Right renal cortex interstitium (tissue), 3 donors: ENCODE measurements at places on chromosomes 11 and 22.

DNA sequence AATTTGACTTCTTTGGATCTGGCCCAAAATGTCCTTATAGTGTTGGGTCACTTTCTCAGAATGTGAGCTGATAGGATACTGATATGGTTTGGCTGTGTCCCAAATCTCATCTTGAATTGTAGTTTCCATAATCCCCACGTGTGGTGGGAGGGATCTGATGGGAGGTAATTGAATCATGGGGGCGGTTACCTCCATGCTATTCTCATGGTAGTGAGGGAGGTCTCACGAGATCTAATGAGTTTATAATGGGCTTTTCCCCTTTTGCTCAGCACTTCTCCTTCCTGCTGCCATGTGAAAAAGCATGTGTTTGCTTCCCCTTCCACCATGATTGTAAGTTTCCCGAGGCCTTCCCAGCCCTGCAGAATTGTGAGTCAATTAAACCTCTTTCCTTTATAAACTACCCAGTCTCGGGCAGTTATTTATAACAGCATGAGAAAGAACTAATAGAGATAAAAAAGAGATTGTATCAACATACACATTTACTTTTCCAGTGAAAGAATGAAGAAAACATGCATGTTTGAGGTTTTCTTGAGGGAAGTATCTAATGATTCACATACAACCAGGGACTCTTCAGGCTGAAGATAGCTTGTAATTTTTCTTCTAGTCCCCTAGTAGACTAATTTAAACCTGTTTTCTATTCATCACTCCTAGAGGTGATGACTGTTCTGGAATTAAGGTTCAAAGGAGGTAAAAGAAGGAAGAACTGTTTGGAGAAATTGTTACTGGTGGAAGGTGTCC is 17.3 kb upstream of the CSTF3 start:
- DNase-seq, result no peak

DNA sequence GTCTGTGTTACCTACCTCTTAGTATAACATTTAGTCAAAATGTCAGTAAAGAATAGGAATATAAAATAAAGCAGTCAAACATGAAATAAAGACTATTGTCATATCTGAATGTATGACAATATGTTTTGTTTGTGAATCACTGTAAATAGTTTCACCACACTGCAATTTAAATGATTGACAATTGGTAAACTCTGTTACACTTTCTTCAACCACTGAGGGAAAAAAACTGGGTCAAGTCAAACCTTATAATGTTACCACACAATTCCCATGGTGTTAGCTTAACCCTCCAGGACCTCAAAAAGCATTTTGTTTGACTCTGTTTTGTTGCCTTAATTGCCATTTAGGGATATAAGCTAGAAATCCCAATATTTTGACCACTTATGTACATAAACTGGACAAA is 10.5 kb upstream of the MMP13 start:
- no peak for DNase-seq

- DNase-seq, result no peak
Measured at GRCh38 chr11:77705876-77706579, 68.4 kb upstream of the CLNS1A start.

DNA sequence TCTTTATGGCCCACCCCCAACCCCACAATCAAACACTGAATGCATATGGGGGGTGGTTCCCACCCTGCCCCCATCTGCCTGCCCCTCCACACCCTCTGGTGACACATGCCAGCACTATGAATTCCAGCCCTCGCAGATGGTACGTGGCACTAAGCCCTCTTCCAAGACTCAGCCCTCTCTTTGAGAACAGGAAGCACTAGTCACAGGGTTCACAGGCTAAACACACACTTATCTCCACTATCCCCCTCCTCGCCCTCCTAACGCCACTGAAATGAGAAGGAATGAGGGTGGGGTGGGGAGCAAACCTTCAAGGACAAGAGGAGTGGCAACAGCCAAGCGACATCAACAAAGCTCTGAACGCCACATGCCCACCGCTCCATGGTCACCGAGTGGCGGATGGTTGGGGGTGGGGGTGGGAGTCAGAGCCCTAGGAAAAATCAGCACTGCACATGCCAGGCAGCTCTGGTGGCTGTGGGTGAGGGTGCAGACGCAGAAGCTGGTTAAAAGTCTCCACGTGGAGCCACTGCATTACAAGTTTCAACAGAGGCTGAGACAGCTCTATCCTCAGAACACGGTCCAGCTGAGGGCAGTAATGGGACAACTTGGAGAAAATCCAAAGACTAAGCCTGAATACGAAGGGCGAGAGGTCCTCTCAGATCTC is 33.6 kb downstream of the TMEM184B start:
- DNase-seq, result no peak

DNA sequence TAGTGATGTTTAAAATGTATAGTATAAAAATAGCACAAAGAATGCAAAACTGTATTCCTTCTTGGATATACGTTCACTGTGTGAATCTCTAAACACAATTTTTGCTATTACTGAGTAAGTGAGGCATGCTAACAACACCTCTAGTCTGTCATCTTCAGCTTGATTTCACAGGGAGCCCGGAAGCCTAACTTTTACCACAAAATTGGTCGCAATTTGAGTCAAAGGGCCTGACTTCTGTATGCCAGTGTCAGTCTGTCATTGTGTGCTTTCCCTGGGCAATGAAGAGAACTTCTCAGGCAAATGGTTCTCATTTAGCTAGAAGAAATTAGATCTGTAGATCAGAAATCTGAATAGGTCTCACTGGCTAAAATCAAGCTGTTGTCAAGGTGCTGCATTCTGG is 1059.5 kb downstream of the FAM181B start:
- DNase-seq, result no peak

DNA sequence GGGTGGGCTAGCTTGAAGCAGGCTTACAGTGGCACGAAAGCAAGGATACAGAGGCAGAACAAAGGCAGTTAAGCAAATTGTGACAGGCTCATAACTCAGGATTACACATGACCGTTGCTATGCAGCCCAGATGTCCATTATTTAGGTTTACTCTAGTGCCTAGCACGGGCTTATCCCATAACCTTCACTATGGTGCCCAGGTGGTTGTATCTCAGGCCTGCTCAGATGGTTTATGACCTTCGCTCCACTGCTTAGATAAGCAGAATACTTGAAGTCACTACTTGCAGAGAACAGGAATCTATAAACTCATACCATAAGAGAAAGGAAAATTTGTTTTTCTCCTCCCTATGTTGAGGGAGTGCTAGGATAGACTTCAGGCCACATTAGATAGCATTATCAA is 9.0 kb downstream of the OR6M1 start:
- DNase-seq, result no peak

DNA sequence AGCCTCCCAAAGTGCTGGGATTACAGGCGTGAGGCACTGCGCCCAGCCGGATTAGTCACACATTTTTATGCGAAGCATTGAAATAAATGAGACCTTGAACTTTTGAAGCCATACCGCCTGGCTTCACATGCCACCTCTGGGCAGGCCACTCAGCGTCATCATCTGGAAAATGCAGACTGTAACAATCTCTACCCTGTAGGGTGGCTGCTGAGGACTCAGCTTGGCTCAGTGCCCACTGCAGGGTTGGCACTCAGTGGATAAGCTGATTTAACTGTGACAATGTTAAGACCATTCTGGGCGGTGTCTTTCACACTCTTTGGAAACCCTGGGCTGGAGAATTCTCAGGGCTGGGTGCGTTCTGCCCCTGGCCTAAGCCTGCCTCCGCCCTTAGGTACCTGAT is 8.5 kb downstream of the SH3BP1 start:
- DNase-seq, result no peak

DNA sequence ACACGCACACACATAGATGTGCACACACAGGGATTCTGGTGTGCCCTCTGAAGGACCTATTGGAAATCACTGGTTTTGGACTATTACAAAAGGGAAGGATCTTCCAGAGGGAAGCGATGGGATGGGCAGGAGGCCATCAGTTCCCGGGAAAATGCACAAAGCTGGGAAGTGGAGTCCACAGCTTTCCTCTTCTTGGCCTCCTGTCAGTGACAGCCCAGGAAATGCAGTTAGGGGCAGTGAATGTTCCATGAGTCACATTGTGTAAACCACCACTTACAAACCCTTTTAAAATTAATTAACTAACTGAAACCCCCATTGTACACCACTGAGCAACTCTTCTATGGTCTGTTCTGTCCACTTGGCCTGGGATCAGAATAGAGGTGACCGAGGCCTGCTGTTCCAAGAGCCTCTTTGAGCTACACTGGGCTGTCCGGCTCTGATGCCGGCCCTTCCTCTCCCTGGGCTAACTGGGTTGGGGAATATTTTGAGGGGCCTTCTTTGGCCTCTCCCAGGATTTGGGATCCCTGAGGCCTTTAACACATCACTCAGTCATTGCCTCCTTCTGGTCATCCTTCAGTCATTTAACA is 137.7 kb downstream of the FEZ1 start:
- no peak for DNase-seq

- no peak for DNase-seq
Measured at GRCh38 chr11:26048271-26048670, 283.7 kb upstream of the ANO3 start.

GRCh38 chr11:46343520-46343919 is 3.7 kb upstream of the DGKZ start:
- no peak for DNase-seq

- DNase-seq, result no peak
Measured at GRCh38 chr11:128302425-128303186, 284.8 kb downstream of the ETS1 start.

GRCh38 chr11:41983475-41983874 is 524.0 kb upstream of the LRRC4C start:
- DNase-seq, result no peak

DNA sequence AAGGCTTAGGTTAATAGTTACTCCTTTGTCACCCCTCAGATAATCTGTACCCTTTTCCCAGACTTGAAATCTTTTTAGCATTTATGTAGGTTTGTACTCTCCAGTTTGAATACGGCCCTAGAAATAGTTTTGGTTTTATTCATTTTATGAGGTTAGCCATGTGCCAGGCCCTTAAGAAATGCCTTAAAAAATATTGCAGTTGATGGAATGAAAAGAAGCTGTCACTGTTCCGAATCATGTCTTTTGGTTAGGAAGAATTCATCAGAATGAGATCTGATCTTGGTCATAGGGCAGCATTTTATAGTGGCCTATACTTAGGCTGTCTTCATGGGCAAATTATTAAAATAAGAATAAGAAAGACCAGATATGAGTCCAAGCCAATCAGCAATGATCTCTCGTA is 14.8 kb upstream of the PRSS23 start:
- DNase-seq, result no peak

DNA sequence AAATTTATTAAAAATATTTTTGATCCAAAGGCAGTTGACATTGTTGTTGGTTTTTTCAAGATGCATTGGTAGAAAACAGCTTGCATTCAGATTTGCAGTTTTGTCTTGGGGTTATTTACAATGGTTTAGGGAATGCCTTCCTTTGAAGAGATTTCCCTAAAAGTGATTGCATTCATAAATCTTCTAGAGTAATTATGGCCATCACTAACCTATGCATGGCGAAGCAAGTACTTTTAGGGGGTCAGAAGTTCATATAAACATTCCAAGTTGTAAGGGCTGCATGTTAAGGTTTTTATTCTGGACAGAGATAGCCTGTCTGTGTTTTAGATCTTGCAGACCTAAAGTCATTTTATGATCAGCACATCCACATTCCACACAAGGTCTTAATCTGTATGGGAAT is 53.5 kb downstream of the PPFIBP2 start:
- no peak for DNase-seq

- no peak for DNase-seq
Measured at GRCh38 chr11:71418643-71419042, 29.6 kb downstream of the DHCR7 start.

DNA sequence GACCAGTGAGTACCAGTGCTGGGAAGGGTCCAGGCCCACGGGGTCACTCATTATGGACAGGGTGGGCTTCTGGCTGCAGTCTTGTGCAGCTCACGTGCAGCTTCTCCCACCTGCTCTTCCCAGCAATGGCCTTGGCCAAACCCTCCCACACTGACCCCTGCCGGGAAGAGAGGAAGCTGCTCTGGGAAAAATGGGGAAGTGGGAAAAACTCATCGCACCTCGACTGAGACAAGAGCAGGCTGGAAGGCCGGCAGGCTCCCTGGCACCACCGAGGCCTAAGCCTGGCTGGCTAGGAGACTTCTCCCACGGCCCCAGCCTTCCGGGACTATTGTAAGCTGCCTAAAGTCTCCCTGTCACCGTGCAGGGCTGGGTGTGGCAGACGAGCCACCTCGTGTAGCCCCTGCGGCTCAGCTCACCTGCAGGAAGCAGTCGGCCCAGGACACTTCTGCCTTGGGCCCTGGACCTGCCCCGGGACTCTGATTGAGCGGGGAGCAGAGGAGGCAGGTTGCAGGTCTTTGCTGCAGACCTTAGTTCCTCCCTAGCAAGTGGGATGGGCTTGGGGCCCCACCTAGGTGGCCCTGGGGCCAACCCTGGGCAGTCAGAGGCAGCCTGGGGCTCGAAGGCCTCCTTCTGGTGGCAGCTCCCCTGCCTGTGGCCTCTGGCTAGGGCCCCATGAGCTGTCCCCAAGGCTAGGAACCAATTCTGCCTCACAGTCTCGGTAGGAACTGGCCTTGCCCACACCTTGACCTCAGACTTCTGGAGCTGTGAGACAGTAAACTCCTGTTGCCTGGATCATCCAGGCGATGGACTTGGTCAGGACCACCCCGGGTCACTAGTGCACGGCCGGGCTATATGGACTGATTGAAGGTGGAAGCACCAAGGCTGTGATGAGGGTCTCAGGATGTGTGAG is 23.1 kb downstream of the MRGPRG start:
- no peak for DNase-seq

GRCh38 chr11:10641912-10642697 is 51.5 kb downstream of the IRAG1 start:
- DNase-seq, result no peak

- DNase-seq, result no peak
Measured at GRCh38 chr11:48091426-48092102, 111.2 kb downstream of the PTPRJ start.

GRCh38 chr11:16173798-16174197 is 182.5 kb downstream of the SOX6 start:
- DNase-seq, result no peak

GRCh38 chr11:8338138-8338537 is 74.5 kb upstream of the LMO1 start:
- no peak for DNase-seq

DNA sequence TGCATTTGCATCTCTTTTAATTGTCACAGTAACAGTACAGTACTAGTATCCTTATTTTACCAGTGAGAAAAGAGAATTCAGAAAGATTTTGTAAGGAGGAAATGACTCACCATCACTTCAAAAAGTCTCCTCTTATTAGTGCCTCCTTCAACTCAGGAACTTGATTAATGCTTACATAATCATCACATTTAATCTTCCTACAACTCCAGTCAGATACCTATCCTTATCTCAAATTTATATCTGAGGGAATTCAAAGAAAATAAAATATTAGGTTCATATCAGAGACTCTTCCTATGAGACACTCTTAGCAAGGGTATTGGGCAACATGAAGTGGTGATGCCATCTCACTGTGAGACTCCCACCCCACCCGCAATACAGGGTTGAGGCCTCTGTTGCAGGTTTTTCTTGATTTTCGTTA is 26.1 kb upstream of the CTSC start:
- no peak for DNase-seq

GRCh38 chr22:42707496-42707895 is 13.2 kb downstream of the A4GALT start:
- no peak for DNase-seq
